ENCODE measurements at places on chromosomes 12 and 14. TPM values are rescaled to one million over a fixed set of nuclear protein-coding genes. Genes with fewer than 3 reads are reported as not detected.

The KRT78 gene
- total RNA-seq = not detected

The GLTP gene
- 51.2 TPM for total RNA-seq

The MMP19 gene
- total RNA-seq = 5.9 TPM

The TNS2 gene
- 23.2 TPM for total RNA-seq

Data from smooth muscle cell of bladder (primary cell).